ENCODE measurements at places on chromosomes 6 and 20. TPM values are rescaled to one million over a fixed set of nuclear protein-coding genes. Genes with fewer than 3 reads are reported as not detected.

The TLDC2 gene
- not detected for total RNA-seq

DNA sequence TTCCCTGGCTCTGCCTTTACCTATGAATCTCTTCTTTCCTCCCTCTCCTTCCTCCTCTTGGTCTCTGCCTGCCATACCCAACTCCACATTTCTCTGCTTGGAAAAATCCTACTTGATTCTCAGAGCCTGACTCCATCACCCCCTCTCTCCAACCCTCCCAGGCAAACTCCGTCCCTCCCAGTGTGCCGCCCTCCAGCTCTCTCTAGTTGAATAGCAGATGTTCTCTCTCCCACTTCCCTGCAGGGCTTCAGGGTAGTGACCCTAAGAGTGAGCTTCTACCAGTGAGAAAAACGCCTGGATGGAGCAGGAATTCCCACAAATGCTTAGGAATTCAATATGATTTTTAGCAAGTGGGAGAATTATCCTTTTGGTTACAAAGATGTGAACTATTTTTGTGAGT, 141.6 kb downstream of the MTHFD1L start:
- DNase-seq = no peak

DNA sequence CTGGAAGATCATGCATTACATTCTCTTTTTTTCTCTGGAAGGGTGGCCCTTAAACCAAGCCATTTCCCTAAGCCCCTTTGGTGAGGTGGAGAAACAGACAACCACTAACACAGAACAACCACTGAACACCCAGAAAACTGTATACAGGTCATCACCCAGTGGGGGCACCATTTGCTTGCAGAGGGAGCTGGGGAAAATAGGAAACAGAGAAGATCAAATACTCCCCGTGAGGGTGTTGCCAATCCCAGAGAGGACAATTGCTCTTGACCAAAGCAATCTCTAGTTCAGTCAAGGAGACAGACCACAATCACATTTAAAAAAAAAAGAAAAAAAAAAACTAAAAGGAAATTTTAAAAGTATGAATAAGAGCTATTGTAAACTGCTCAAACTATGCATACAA, 865 bp upstream of the DAAM2 start:
- no peak for DNase-seq

GRCh38 chr6:13614926-13615791, at the start of gene NOL7:
Gene NOL7 (plus strand): TSS chr6:13615335. CDS start chr6:13615359, 24 bp downstream.
- peak; percentile 95 for DNase-seq

DNA sequence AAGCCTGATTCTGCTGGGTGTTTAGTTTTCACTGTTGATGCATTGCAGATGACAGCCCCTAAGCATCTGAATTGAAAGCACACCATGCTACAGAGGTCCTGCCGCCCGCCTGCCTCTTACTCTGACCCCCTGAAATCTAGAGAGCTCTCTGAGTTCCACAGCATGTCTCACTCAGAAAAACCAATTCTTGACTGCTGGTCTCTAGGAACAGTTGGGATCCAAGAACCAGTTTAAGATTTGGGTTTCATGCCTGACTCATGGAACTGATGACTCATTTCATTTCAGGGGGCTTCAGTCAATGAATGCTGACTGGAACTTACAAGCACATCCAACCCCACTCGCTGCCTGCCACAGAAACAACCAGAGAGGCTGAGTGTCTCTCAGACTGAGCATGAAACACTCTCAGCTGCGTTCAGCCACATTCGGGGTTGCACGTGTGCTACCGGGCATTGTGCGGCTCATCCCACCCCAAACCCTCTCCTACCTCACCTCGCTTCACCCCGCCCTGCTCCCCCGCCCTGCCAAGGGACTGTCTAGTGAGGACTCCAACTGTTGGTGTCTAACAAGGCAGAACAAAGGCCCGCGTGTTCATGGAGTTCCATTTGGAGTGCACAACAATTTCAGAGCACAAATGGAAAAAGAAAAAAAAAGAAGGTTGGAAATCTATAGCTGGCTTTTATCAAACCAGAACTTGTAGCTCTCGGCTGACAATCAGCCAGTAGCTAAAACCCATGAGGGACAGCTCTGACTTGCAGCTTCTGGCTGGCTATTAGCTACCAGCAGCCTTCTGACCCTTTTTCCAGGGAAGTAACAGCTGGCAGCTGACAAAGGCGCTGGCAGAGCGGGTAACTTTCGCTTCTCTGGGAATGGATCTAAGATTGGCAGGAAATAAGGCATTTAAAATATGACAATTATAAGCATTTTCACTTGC, 20.0 kb upstream of the TRAF3IP2 start:
- DNase-seq = no peak

- no peak for DNase-seq
These were observed 110.9 kb downstream of the TMEM170B start for GRCh38 chr6:11648436-11648775.

GRCh38 chr20:42678895-42679294, 510.8 kb downstream of the PTPRT start:
- no peak for DNase-seq

- no peak for DNase-seq
These were observed 212.6 kb downstream of the PLCB1 start for GRCh38 chr20:8344631-8345030.

DNA sequence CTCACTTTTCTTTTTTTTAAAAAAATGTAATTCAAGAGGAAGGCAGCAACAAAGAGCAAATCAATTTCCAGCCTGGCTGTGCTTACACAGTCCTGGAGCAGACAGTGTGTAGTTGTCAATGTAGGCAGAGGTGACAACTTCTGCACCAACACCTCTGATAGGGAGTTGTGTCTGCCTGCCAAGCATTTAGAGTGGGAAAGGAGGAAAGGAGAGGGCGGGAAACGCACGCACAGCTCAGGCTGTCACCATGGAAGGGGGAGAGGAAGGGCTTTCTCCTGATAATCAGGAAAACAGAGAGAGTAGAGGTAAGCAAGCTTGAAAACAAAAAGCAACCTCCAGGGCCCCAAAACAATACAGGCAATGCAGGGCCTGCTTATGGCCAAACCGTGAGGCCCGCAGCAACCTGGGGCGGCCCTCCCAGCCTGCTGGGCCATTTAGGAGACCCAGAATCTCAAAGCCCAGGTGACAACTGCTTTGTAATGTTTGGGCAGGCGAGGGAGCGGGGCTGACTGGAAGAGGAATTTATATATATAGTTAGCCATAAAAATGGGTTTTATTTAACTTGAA, 41.5 kb upstream of the GFOD1 start:
- no peak for DNase-seq

GRCh38 chr6:53440336-53440945, 91.7 kb upstream of the ELOVL5 start:
- DNase-seq = no peak

DNA sequence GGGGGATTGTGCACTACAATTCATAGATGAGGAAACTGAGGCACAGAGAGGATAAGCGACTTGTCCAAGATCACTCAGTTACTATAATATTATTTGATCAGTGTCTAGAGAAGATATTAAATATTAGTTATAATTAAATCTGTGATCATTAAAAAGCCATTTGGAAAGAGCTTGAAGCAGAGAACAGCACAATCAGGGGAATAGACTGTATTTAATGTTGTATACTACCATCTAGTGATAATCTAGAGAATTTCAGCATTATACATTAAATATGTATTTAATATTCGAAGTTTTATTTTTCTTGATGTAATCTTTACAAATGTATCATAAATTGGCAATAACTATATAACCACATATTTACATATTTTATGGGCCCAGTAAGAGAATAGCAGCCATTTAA, 20.1 kb upstream of the MTCL3 start:
- peak; percentile 14 for DNase-seq
